RWPE1 (cell line): ENCODE measurements at places on chromosomes 1 and 21.

GRCh38 chr1:54811066-54811465 lies 9.9 kb upstream of the TTC22 start:
- DNase-seq = no peak

DNA sequence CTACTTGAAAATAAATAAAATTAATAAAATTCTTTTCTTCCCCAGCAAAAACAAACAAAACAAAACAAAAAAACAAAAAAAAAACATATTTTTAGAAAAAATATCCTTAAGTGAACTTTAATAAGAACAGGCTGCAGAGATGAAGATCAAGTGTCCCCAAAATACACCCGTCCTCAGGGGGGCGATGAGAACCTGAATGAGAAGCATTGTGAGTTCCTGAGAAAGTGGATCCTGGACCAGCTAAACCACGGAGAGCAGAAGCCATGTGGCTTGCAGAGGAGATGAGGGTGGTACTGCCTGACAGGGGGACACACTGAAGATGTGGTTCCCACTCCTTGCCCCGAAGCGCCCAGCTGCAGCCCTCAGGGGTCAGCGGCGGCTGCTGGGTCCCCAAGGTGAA lies 89.3 kb downstream of the ITPKB start:
- DNase-seq = no peak

DNA sequence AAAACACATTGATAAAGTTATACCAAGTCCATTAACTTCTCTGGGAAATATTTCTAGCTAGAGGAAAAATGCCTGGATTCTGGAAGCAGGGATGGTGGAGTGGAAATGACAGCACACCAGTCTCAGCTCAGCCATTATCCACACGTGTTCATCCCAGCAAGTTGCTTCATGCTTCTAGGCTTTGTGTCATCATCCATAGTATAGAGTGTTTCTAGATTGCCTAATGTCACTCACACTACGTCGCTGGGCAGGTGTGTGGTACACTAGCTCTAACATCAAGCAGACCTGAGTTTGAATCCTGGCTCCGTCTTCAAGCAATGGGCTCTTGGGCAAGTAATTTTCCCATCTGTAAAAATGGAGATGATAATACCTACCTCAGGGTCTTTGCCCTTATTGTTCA lies 326.3 kb downstream of the PBX1 start:
- no peak for DNase-seq

DNA sequence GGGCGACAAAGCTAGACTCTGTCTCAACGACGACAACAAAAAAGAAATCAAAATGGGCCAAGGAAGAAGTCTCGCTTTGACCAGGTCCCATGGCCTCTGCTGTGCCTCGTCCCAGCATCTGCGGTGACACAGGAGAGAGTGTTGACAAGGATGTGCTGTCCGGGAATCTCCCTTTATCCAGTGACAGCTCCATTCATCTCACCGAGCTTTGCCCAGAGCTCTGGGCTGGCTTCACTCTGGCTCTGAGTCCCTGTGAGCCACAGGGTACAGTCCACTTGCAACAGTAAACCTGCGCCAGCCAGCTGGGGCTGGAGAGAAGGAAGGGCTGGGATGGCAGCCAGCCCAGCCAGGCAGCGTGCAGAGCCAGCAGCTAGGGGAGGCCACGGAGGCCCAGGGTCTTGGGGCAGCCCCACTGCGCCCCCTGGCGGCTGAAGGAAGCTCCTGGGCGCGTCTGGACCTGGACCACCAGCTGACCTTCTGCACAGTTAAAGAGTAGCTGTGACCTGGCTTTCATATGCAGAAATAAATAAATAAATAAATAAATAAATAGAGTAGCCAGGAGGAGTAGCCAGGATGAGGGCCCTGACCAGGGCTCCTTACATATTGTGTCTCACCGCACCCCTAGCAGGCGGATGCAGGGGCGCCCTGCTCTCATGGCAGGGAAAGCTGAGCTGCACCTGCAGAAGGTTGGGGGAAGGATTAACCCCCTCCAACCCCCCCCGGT lies 29.7 kb downstream of the ENO1 start:
- DNase-seq = peak; percentile 82

- DNase-seq = peak; percentile 76
Observed at GRCh38 chr1:199612976-199613774, 414.3 kb upstream of the NR5A2 start.

DNA sequence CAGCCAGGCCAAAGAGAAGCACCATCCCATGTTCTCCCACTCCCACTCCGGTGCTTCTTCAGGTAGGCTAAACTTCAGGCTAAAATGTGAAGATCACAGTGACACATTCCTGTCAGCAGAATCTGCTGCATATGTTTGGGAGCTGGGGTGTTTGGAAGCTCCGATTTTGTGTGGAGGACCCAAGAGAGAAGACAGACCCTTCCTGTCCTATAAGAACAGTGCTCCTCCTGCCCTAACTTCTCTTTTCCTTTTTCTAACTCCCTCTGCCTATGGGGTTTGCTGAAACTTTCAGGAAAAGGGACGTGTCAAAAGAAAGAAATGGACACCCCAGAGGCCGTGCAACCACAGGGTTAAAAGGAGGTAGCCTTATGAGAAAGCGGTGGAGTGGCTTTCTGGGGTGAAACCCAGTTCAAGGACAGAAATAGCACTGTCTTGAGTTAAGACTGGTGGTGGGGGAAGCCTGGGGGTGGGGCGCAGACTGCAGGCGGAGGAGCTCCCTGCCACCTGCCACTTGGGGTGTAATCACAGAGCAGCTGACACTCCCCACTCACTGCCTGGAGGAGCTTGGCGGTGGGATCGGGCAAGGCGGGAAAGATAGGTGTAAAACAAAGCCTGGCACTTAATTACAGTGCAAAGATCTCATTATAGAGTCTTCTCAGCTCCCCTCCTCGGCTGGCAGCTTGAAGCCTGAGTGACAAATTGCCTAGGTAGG lies 645 bp upstream of the TLR5 start:
- DNase-seq = no peak

DNA sequence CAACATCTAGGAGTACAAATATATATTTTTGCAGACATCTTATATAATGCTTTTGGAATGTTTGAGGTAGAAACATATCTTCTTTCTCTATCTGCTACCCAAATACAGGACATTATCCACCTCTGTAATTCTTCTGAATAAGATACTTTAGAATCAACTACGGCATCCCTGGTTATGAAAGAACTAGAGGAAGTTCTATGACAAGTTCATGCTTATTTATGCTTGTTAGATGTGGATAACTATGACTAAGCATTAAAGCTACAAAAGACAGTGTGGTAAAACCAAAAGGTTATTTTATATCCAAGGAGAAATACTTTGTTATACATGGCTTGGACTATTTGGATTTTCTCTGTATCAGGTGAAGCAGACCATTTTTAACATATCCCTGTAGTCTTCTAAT lies 894.0 kb downstream of the KCNT2 start:
- peak; percentile 19 for DNase-seq

- no peak for DNase-seq
Observed at GRCh38 chr1:240138867-240139266, 47.2 kb downstream of the FMN2 start.

GRCh38 chr1:226429858-226430715 lies 22.2 kb upstream of the PARP1 start:
- DNase-seq = no peak

- no peak for DNase-seq
Observed at GRCh38 chr21:29406385-29406784, 107.7 kb downstream of the BACH1 start.

DNA sequence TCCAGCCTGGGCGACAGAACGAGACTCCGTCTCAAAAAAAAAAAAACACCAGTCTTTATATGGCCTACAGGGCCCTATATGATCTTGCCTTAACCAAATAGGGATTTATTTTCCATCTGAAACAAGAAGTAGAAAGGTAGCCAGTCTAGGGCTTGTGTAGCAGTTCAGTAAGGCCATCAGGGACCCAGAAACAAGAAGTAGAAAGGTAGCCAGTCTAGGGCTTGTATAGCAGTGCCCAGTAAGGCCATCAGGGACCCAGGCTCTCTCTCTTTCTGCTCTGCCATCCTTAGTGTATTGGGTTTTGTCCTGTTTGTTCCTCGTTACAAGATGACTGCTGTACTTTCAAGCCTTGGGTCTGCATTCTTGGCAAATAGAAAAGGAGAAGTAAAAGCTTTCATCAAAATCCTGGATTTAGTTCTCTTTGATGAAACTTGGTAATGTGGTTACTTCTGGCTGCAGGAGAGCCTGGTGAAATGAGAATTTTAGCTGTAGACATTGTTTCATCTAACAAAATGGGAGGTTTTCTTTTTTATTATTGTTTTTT lies 46.1 kb downstream of the PKN2 start:
- DNase-seq = no peak

DNA sequence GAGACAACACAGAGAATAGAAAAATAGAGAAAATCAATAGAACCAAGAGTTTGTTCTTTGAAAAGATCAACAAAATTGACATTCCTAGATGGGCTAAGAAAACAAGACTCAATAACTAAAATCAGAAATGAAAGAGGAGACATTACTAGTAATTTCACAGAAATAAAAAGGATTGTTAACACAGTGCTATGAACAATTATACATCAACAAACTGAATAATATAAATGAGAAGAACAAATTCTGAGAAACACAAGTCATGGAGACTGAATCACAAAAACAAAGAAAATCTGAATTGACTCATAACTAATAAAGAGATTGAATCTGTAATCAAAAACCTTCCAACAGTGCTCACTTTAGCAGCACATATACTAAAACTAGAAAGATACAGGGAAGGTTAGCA lies 51.6 kb upstream of the TTC39A start:
- DNase-seq = no peak

- no peak for DNase-seq
Observed at GRCh38 chr1:198287916-198288315, 131.1 kb downstream of the NEK7 start.

DNA sequence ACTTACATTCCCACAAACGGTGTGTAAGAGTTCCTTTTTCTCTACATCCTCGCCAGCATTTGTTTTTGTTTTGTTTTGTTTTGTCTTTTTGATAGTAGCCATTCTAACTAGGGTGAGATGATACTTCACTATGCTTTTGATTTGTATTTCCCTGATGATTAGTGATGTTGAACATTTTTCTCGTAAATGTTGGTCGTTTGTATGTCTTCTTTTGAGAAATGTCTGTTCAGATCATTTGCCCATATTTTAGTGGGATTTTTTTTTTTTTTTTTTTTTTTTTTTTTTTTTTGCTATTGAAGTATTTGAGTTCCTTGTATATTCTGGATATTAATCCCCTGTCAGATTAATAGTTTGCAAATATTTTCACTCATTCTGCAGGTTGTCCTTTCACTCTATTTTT lies 19.2 kb upstream of the GPR161 start:
- DNase-seq = no peak

DNA sequence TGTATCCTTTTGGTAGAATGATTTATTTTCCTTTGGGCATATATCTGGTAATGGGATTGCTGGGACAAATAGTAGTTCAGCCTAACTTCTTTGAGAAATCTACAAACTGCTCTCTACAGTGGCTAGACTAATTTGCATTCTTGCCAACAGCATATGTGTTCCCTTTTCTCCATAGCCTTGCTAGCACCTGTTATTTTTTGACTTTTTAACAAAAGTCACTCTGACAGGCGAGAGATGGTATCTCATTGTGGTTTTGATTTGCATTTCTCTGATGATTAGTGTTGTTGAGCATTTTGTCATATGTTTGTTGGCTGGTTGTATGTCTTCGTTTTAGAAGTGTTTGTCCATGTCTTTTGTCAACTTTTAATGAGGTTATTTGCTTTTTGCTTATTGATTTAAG lies 99.8 kb downstream of the UCK2 start:
- no peak for DNase-seq

DNA sequence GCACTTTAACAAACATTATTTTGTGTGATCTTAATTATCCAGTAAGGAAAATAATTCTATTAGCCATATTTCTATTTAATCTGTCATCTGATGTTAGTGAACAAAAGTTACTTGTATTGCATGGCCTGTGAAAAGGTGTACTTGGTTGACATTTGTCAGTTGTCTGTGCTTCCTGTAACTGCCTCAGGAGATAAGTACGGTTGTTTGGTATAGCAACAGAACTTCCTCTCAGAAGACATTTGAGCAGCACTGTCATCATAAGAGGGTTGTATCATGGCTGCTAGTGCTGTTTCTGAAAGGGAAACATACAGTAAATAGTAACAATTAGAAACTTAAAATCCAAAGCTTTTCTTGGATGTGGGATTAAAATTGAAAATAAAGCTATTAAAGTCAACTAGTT lies 3.4 kb downstream of the BLZF1 start:
- no peak for DNase-seq

GRCh38 chr1:82032068-82032467 lies 231.3 kb downstream of the ADGRL2 start:
- DNase-seq = no peak

- peak; percentile 42 for DNase-seq
Observed at GRCh38 chr1:19597496-19598309, 46.4 kb upstream of the NBL1 start.

DNA sequence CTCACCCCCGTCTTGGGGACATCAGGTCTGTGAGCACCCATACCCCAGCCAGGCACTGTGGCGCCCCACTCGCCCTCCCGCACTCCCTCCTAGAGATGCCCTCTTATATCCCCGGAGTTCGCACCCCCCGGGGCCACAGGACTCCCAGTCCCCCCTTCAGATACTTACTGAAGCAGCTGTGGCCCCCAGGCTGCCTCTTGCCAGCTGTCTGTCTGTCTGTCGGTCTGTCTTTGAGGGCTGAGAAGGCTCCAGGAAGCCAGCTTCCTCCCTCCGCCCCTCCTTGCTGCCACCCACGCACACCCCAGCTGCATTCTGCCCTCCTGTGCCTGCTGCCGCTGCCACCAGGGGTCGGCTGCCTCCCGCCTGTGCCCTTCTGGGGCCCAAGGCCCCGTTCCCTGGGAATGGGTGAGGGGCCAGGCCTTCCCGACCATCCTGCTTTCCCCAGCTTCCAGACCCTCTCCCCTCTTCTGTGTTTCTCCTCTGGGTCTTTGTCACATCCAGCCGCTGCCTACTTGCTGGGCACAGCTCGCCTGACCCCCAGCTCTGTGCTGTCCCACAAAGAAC lies at the start of gene PTPN7:
Gene PTPN7, minus strand, starts transcription at position 226 of the 564 bp plus-strand sequence. CDS start 1,200 bp downstream, outside the sequence.
- DNase-seq = no peak

DNA sequence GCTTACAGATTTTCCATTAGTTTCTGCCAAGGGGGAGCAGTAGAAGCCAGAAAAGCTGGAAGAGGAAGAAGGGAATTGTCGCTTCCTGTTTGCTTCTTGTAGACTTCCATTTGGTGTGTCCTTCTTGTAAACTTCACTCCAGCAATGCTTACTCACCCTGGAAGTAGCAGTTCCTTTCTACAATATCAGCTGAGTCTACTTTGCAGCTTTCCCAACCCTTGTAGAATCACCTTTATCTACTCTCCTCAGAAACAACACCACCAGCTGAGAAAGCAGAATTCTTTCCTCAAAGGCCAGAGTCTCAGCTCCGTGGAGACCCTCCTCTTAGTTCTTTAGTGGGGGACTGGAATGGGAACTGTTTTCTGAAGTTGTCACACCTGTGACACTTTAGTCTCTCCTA lies 1136.7 kb upstream of the TMPRSS15 start:
- no peak for DNase-seq
